Glomerular endothelial cell (primary cell): ENCODE measurements at places on chromosomes 13 and 19. TPM values are rescaled to one million over a fixed set of nuclear protein-coding genes. Genes with fewer than 3 reads are reported as not detected.

Gene APOC4
- total RNA-seq, result not detected in 2 replicates

Gene IGFL3
- not detected in 2 replicates for total RNA-seq

Gene LGALS14
- total RNA-seq, result not detected in 2 replicates

Gene SYCN
- total RNA-seq, result not detected in 2 replicates

Gene TPM4
- 810 and 865 TPM in 2 replicates for total RNA-seq

Gene ZNF610
- 4.9 and 5.3 TPM in 2 replicates for total RNA-seq

Gene DAZAP1
- 61.5 and 74.9 TPM in 2 replicates for total RNA-seq

DNA sequence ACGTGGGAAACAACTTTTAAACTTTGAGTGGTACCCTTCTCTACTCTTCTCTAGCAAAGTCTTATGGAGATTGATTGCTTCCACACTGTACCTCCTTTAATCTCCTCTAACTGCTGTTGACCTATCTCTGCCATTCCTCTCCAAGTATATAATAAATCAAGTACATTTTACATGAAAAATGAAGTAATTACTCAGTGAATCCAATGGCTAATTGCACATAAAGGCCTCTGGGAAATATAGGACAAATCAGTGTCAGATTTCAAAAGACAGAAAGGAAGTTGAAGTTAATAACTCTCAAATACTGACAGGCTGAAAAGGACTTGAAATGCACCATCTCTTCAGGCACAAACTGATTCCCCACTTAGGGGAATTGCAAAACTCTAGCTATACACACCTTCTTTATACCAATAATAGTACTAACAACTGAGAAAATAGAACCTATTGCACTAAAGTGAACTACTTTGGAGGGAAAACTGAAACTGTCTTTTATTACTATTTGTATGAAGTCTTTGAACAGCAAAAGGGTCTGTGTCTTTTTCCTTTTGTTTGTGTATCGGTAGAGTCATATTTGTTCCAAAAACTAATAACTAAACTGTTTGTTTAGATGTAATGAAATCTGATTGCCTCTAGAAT lies 701.1 kb downstream of the PCDH9 start:
- no peak for DNase-seq

DNA sequence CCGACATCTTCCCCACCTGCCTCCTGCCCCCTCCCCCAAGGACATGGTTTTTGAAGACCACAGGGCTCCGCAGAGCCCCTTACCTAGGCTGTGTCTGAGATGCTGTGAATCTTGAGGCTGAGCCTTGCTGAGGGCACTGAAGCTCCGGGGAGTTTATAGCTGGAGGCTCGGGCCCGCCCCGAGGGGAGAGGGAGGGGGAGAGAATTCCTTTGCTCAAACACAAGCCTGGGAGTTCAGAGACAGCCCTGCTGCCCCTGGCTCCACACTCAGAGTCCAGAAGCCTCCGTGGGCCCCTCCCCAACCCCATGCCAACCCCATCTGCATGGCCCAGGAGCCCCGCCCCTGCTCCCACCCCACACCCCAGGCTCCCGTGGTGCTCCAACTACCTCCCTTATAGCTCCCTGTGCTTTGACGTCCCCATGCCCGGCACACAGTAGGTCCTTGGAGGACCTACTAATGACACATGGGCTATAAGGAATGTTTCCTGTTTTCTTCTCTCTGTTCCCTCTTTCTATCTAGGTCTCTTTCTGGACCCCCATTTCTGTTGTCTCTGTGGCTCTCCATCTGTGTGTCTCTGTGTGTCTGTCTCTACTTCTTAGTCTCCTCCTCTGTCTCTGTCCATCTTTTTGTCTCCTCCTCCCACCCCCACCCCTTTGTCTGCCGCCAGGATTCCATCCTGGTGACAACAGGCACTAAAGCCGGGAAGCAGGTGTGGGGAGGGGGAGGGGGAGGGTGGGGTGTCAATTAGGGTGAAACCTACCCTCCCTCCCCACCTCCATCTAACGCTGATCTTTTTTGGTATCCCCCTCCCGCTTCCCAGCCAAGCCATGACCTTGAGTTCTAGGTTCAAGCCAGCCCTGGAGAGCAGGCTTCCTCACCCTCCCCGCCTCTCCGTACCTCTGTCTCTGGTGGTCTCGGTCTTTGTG lies at the start of gene TNNT1:
TNNT1 (minus strand) TSS at position 129 of the 926 bp plus-strand sequence. CDS start 2,049 bp downstream, outside the sequence.
- DNase-seq, result no peak

DNA sequence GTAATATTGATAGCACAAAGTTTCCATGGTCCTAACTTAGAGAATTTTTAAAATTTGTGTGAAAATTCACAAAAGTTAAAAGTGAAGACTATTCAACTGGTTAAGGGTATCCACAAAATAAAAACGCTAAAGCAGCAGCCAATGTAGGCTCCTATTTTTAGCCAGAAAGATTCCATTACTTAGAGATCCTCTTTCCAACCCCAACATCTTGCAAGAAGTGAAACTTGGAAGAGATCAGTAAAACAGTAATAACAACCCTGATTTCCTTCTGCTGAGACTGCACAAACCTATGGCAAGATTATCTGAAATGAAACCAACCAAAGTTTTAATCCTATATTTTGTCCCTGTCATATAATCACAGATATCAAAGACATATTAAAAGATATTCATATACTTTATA lies 8.5 kb downstream of the TBC1D4 start:
- DNase-seq, result no peak

GRCh38 chr13:106096661-106097092 lies 438.8 kb downstream of the EFNB2 start:
- DNase-seq, result no peak

- no peak for DNase-seq
Observed at GRCh38 chr19:54208784-54209057, 8.1 kb downstream of the RPS9 start.

DNA sequence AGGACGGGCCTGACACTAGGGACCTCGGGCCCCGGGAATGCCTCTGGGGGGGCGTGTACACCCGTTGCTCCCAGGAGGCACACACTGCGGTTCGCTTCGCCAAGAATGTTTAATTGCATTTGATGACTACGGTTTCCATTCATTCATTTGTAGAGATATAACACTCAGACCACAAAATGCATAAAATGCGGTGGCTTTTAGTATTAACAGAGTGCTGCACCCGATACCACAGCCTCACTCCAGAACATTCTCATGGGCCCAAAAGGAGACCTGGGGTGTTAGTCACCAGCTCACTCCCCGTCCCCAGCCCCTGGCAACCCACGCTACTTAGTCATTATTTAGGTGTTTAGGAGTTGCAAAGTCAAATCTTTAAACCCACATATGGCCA lies 21.8 kb downstream of the HCN2 start:
- DNase-seq, result no peak

GRCh38 chr13:21636656-21637055 lies 32.7 kb upstream of the MICU2 start:
- DNase-seq, result no peak

DNA sequence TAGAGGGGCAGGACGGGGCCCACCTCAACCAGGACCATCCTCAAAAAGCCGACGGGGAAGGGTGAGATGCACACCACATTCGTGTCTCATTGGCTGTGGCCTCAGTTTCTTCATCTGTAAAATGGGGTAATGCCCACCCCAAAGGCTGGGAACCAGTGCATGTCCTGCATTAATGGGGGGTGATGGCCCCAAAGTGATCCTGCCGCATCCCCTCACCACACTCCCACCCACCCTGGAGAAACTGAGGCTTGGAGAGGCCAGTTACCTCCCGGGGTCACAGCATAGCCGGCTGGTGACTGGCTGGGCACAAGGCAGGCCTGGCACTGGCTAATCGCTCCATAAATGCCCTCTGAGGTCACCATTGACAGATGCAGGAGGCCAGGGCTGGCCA lies 640 bp upstream of the MIDN start:
- DNase-seq, result no peak

DNA sequence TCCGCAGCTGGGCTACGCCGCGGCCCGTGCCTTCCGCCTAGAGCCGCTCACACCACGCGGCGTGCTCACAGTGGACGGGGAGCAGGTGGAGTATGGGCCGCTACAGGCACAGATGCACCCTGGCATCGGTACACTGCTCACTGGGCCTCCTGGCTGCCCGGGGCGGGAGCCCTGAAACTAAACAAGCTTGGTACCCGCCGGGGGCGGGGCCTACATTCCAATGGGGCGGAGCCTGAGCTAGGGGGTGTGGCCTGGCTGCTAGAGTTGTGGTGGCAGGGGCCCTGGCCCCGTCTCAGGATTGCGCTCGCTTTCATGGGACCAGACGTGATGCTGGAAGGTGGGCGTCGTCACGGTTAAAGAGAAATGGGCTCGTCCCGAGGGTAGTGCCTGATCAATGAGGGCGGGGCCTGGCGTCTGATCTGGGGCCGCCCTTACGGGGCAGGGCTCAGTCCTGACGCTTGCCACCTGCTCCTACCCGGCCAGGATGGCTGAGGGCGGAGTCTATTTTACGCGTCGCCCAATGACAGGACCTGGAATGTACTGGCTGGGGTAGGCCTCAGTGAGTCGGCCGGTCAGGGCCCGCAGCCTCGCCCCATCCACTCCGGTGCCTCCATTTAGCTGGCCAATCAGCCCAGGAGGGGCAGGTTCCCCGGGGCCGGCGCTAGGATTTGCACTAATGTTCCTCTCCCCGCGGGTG lies 7.4 kb downstream of the DBP start:
- DNase-seq, result no peak

DNA sequence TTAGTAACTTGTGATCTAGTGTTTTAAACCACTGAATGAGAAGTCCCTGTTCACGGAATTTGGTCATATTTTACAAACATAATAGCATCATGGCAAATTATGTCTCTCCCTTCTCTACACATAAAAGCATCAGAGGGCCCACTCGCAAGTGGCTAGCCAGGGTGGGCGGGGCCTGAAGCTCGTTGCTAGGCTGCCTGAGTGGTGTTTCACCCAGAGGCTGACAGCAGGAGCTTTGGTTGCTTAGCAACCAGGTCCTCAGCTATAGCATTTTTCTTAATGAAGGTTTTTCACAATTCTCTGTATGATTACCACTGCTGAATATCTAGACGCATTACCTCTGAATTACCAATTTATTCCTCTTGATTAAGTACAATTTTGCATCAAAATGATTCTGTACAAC lies 126.5 kb downstream of the NALCN start:
- no peak for DNase-seq

DNA sequence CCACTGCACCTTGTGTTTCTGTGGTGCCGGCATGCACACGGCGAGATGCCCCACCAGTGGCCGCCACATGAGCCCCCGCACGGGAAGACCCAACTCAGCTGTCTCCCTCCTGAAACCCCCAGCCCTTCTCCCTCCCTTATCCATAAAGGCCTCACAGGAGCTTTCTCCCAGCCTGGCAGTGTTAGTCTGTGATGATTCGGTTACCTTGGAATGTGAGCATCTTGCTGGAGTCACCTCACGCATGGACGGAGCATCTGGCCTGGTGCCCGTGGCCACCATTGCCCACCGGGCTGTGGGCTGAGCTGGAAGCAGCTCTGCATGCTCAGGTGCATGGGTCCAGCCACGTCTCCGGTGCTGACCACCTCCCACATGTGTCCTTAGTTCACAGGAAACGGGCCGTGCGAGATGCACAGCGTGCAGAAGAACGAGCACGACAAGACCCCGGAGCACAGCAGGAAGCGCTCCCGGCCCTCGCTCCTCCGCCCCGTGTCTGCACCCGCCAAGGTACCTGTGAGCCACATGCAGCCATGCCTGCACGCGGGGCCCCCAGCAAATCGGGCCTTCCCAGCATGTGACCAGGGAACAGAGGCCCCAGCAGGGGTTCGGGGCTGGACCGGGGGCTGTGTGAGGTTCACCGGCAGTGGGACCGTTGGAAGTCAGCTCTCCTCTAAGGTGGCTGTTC lies 22.0 kb downstream of the SIN3B start:
- no peak for DNase-seq

DNA sequence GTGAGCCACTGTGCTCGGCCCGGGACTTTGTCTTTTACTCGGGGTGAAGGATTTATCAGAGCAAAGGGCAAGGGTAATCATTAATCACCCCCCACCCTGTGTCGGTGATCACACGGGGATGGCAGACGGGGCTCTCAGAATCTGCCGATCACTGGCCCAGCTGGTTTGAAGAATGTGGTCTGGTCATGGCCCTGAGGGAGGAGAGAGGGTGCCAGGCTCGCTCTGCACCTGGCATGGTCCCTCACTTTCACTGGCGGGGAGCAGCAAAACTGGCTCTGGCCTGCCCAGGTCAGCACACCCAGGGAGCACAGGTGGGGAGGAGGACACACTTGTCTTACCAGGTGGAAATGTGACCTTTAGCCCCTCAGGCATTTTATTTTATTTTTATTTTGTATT lies 10.2 kb downstream of the REEP6 start:
- DNase-seq, result no peak

DNA sequence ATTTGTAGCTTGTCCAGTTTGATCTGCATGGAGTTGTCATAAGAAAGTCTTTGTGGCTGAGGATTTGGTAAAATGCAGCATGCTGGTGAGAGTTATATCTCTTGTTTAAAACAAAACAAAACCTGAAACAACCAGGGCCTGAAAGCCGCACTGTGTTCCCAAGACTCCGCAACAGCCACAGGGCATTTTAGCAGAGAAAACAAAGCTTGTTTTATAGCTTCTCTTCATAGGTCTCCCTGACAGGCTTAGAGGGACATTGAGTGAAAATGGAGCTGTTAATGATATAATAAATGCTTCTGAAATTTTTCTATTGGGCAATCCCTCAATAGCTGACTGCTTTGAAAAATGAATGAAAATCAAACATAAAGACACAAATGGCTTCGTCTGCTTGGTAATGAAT lies 148.7 kb upstream of the RNF113B start:
- no peak for DNase-seq

GRCh38 chr19:5607318-5608275 lies 15.0 kb downstream of the SAFB2 start:
- DNase-seq, result no peak

GRCh38 chr19:12784394-12784870 lies 6.9 kb upstream of the JUNB start:
- DNase-seq, result no peak

DNA sequence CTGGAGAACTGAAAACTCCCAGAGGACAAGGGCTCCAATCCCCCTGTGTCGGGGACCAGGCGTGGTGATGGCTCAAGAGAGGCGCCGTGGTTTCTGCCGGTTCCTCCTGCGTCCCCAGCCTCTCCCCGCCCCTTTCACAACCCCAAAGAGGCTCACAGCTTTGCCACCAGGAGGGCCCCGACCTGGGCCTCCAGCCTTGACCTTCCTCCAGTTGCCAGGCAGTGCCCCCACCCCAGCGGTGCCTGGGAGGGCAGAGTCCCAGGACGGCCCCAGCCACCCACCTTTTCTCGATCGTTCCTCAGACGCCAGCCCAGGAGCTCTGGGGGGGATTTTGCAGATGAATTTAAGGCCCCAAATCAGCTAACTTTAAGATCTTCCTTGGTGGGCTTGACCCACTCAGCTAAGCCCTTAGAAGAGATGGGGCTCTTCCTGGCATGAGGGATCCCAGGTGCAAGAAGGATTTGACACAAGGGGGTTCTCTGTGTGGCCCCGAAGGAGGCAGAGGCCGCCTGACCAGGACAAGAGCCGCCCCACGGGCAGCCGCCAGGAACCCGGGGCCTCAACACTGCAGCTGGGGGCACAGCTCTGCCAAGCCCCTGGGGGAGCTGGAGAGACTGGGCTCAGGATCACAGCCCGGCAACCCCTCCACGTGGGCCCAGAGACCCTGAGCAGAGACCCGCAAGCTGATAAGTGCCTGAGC lies 47.0 kb downstream of the MCF2L start:
- DNase-seq, result no peak

DNA sequence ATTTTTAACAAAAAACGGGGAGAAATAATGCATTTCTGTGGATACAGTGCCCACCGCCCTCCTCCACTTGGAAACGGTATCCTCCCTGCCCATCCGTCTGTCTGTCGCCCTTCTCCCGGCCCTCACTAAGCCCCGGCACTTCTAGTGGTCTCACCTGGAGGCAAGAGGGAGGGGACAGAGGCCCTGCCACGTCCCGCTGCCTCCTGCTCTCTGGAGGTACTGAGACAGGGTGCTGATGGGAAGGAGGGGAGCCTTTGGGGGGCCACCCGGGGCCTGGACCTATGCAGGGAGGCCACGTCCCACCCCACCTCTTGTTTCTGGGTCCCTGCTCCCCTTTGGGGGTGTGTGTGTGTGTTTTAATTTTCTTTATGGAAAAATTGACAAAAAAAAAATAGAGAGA lies 3.0 kb upstream of the HAMP start:
- DNase-seq, result no peak
